IMR-90 (cell line): ENCODE measurements at places on chromosomes 4 and X. TPM values are rescaled to one million over a fixed set of nuclear protein-coding genes. Genes with fewer than 3 reads are reported as not detected.

Gene CXorf65
- total RNA-seq = not detected in 2 replicates

Gene PROM1
- total RNA-seq = not detected in 2 replicates

Gene SLC49A3
- under 0.01 TPM in 2 replicates for total RNA-seq

Gene PHOX2B
- total RNA-seq = not detected in 2 replicates

Gene CD38
- not detected in 2 replicates for total RNA-seq

Gene ZFYVE28
- total RNA-seq = 0.36 and 0.56 TPM in 2 replicates

Gene RGN
- under 0.01 and 0.18 TPM in 2 replicates for total RNA-seq

Gene TEX11
- not detected in 2 replicates for total RNA-seq

Gene MAML3
- 0.90 and 1.1 TPM in 2 replicates for total RNA-seq

Gene VCX3B
- not detected in 2 replicates for total RNA-seq

Gene CABS1
- not detected in 2 replicates for total RNA-seq

- no peaks in the 10 kb centered on the region for H3K36me3 ChIP-seq
- no peaks in the 10 kb centered on the region for H3K4me1 ChIP-seq
- no peak overlapping the region for H3K4me3 ChIP-seq
- no peak overlapping the region for H3K27ac ChIP-seq
Observed at GRCh38 chr4:155434904-155435303, 58.1 kb upstream of the MAP9 start.

- H3K4me3 ChIP-seq = no peak overlapping the region
- no peaks in the 10 kb centered on the region for H3K36me3 ChIP-seq
- no peak overlapping the region for H3K27ac ChIP-seq
- H3K27me3 ChIP-seq = peaks cover 7% of the 10 kb centered on the region
- H3K4me1 ChIP-seq = no peaks in the 10 kb centered on the region
Observed at GRCh38 chrX:47327902-47328301, 42.5 kb upstream of the ZNF157 start.

DNA sequence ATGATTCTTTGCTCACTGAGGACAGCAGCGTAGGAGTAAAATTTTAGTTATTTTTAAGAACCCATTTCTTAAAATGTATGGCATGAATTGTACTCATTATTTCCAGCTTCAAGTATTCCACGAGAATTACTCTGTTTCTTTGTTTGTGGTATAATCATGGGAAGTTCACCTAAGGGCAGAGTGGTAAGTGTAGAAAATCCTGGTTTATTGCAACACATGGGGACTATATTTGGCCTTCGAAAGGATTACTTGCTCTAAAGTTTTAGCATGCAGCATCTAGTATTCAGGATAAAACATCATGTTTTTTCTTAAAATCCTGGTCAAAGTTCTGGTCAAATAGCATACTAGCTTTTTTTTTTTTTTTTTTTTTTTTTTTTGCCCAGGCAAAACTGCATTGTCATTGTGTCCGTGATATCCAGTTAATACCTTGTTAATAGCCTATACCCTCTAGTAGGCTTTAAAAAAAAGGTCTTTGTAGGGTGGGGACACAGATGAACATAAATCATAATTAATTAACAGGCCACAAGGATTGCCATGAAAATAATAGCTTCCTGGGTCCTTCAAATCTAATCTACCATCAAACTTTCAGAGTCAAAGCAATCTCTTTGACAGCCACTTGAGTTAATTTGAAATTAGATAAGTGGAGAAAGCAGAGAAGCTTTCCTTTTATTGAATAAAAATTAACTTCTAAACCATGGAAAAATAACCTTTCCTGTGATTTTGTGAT is 44.6 kb upstream of the VEGFC start:
- no peak overlapping the region for H3K4me3 ChIP-seq
- no peaks in the 10 kb centered on the region for H3K36me3 ChIP-seq
- no peak overlapping the region for H3K27ac ChIP-seq
- no peaks in the 10 kb centered on the region for H3K27me3 ChIP-seq
- no peak for DNase-seq

DNA sequence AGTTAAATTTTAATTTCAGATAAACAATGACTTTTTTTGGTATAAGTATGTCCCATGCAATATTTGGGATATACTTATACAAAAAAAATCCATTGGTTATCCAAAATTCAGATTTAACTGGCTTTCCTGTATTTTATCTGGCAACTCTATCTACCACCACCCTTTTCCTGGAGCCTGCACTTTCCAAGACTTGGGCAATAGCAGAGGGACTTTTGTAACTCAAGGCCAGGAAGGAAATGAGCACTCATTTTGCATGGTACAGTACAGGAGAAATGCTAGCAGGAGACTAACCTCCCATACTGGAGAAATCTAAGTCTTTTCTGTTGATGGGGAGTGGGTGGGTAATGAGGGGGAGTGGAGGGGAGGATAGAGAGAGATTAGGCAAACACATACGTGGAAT is 37.7 kb upstream of the PLAC1 start:
- H3K4me1 ChIP-seq = peaks cover 3% of the 10 kb centered on the region
- H3K27me3 ChIP-seq = no peaks in the 10 kb centered on the region
- no peak for DNase-seq
- H3K4me3 ChIP-seq = no peak overlapping the region

GRCh38 chr4:183035726-183036415 is 63.2 kb upstream of the WWC2 start:
- no peak overlapping the region for H3K4me3 ChIP-seq
- H3K36me3 ChIP-seq = no peaks in the 10 kb centered on the region
- H3K27me3 ChIP-seq = peaks cover 35% of the 10 kb centered on the region
- H3K4me1 ChIP-seq = no peaks in the 10 kb centered on the region

- H3K27me3 ChIP-seq = no peaks in the 10 kb centered on the region
- no peak for DNase-seq
- H3K27ac ChIP-seq = no peak overlapping the region
Observed at GRCh38 chr4:123408471-123409084, 12.0 kb downstream of the SPRY1 start.

GRCh38 chrX:154059231-154059630 is 38.3 kb downstream of the MECP2 start:
- no peaks in the 10 kb centered on the region for H3K27me3 ChIP-seq
- no peak overlapping the region for H3K4me3 ChIP-seq
- peaks cover 10% of the 10 kb centered on the region for H3K4me1 ChIP-seq
- H3K27ac ChIP-seq = no peak overlapping the region
- H3K36me3 ChIP-seq = peaks cover 4% of the 10 kb centered on the region; the same call in 1 of the 2 replicates
- DNase-seq = no peak

DNA sequence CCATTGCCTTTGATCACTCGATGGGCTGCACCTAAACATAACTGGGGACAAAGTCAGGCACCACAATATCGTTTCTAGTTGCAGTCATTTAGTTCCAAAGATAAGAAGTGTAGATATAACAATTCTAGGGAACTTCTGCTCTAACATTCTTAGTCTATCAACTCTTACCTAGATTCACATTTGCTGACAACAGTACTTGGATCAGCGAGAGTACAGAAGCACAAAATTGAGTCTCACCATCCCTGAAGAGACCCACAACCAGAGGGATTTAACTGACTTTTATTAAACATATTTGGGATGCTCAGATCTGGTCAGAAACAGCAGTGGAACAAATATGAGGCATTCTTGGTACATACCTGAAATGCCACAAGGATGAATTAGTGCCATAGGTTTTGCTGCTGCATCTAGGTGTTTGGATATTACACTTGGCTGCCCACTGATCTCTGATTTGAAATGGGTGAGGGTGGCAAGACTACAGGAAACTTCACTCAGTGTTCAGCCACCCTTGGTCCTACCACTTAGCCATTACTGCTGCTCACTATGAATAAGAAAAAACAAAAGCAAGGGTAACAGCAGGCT is 28.9 kb upstream of the HUWE1 start:
- peaks cover 6% of the 10 kb centered on the region; the same call in 1 of the 2 replicates for H3K4me1 ChIP-seq
- no peak overlapping the region for H3K27ac ChIP-seq
- DNase-seq = no peak
- peaks cover 6% of the 10 kb centered on the region for H3K27me3 ChIP-seq
- H3K36me3 ChIP-seq = no peaks in the 10 kb centered on the region

DNA sequence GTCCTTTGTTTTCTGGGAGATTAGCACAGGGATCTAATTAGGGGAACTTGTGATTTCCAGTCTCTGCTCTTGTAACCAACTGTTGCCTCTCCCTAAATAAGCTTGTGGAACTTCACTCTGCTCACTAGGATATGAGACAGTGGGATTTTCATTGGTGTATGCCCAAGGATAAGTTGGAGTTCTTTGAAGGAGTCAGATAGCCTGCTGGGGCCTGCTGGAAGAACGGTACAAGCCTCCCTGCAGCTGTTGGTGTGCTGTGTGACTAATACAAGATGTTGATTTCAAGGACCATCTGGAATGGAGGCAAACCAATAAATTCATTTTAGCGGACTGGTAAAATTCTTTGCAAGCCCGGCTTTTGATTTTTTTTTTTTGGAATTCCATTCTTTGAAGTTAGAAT is 167.0 kb downstream of the AASDH start:
- no peak overlapping the region for H3K27ac ChIP-seq
- H3K4me3 ChIP-seq = no peak overlapping the region
- peak; percentile 2 for DNase-seq

DNA sequence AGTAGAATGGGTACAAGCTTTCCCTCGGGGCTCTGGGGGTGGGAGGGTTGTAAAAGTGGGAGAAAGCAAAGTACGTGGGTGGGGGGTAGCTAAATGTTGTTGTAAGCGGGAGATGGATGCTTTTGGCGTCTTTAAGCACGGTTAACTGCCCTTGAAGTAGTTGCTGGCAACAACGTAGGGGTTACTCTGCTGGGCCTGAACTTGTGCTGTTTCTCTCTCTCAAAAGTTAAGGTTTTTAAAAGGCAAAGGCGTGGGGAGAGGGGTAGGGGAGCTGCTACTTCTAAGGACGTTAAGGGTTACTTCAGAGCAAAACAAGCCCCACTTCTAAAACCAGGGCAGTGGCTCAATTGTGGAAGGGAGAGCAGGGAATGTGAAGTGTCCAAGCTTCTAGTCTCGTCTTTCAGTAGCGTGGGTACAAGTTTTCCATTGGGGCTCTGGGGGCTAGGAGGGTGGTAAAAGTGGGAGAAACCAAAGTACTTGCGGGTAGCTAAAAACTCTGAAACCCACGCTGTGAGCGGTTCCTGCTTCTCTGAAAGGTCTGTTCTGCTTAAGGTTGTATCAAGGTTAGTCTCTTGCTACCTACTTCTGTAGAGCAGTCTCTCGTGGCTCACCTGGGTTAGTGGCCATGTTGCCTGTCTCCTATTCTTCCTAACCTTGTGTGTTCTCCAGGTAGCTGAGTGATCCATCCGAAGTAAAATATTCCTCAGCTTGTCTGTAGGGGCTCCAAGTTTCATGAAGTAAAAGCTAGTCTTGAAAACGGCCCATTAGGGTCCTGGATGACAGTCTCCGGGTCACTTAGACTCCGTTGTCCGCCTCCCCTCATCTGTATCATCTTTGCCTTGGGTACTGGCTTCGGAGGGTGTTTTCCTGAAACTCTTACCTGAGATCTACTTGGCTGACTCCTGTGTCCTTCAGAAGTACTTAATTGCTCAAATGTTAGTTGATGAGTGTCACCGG is 1.7 kb upstream of the WDR1 start:
- H3K36me3 ChIP-seq = peaks cover 26% of the 10 kb centered on the region
- no peak for DNase-seq
- H3K4me3 ChIP-seq = no peak overlapping the region
- H3K27ac ChIP-seq = no peak overlapping the region

GRCh38 chrX:107576392-107576791 is 51.9 kb upstream of the PRPS1 start:
- no peak overlapping the region for H3K27ac ChIP-seq
- no peak for DNase-seq
- peaks cover 15% of the 10 kb centered on the region for H3K4me1 ChIP-seq

GRCh38 chrX:151174581-151175282 is 1.7 kb upstream of the GPR50 start:
- no peak for DNase-seq
- H3K4me3 ChIP-seq = no peak overlapping the region
- H3K4me1 ChIP-seq = no peaks in the 10 kb centered on the region
- no peak overlapping the region for H3K27ac ChIP-seq
- no peaks in the 10 kb centered on the region for H3K36me3 ChIP-seq
